Fibroblast of upper back skin (primary cell): ENCODE measurements at places on chromosomes 13 and 19.

- DNase-seq: no peak
Observed at GRCh38 chr13:41763782-41764181, 197.1 kb downstream of the VWA8 start.

DNA sequence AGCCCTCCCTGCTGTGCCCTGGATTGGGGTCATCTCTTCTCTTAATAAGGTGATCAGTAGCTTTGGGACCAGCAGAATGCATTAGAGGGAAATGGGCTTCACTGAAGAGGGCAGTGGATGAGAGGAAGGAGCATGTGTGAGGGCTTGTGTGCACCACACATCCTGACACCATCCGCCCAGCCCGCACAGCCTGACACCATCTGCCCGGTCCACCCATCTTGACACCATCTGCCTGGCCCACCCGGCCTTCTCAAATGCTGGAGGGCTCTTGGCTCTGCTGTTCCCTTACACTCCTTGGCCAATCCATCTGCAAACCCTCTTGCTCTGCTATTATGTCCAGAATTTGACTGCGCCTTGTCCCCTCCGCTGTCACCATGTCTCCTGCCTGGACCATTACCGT, 41.8 kb downstream of the BICRA start:
- DNase-seq: no peak

DNA sequence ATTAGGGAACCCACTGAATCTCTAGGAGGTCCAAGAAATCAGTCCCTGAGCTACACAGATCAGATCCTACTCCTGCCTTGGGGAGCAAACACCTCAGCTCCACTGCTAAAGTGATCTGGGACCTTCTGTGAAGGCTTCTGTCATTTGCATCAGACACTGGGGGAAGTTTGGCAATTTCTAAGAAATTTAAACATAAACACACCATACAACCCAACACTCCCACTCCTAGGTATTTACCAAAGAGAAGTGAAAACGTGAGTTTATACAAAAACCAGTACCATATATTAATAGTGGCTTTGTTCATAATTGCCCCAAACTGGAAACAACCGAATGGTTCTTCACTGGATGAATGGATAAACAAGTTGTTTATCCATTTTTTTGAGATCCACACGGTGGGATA, 7.3 kb upstream of the TYROBP start:
- DNase-seq: no peak

- peak; percentile 31 for DNase-seq
Observed at GRCh38 chr13:73672492-73672891, 461.7 kb downstream of the KLF12 start.

DNA sequence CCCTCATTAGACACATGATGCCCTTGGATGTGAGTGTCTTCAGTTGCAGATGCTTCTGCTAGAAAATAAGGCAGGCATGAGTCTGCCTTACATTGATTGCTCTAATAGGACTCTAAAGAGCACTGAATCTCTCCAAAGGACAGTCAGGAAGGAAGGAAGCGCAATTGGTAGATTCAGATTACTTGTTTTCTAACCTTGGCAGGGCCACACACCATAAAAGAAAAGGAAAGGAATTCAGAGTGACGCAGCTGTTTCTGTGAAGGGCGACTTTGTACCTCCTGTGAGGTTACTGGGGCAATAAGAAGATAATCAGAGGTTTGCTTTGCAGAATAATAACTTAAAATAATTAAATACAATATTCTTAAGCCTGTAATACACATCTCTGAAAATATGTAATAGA, 48.0 kb downstream of the FRY start:
- no peak for DNase-seq

DNA sequence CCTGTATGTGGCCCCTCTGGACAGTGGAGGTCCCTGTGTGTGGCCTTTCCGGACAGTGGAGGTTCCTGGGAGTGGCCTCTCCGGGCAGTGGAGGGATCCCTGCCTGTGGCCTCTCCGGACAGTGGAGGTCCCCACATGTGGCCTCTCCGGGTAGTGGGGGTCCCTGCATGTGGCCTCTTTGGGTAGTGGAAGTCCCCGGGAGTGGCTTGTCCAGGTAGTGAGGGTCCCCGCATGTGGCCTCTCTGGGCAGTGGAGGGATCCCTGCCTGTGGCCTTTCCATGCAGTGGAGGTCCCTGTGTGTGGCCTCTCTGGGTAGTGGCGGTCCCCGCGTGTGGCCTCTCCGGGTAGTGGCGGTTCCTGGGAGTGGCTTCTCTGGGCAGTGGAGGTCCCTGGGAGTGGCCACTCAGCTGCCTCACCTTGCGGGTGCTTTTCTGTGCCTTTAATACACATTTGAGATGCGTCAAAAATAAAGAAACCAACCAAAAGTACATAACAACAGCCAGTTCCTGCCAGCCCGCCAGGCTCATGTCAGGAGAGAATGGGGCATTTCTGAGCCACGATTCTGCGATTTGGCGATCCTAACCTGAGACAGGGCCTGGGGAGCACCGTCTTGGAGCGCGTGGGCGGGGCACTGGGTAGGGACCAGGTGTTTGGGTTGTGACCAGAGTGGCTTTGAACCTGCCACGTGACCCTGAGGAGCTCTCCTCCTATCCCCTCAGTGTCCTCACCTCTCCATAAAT, 194.7 kb downstream of the ZNF536 start:
- no peak for DNase-seq
